ENCODE measurements at places on chromosomes 2 and 18.
A peak's percentile ranks its signal among the peaks of the same experiment; 100 is the strongest.

DNA sequence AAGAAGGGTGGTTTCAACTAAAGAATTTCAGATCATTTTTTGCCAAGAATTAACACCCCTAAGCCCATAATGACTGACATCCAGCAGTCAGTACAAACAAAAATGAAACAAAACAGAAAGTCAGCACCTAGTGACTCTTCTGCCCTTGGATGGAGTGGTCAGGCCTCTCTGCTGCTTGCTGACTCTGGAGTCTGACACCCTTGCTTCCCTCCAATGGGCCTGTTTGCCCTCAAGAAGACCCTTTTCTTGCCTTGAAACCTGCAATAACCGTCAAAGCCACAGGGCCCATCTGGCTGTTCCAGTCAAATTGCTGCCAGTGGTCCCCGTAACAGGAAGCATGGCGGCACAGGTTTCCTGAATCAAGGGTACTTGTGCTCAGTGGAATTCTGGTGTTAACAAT is 27.2 kb upstream of the CYTIP start:
- DNase-seq: no peak

- no peak for DNase-seq
These were observed 134.5 kb downstream of the FBXO15 start for GRCh38 chr18:74012954-74013630.

GRCh38 chr18:61941948-61942471 is 49.2 kb upstream of the RNF152 start:
- DNase-seq: peak; percentile 16

DNA sequence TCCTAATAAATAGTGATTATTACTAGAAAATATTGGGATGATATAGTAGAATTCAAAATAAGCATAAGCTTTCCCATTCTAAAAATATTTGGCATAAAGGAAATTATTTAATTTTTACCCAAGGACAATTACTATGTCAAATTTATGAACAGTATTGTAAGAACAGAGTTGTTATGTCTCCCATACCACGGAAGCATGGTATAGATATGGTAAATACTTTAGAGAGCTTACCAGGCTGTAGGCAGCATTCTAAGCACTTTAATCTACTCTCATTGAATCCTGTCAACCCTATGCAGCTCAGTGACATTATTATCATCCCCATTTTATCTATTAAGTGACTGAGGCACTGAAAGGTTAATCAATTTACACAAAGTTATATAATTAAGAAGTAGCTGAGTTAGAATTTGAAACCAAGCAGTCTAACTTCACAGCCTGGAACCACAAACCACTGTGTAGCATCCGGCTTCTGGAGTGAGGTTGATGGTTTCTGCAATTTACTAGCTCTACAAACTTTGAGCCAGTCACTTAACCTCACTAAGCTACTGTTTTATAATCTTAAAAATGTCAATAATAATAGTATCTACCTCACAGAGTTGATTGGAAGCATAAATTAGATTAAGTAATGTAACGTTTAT is 323.7 kb downstream of the ARHGAP15 start:
- DNase-seq: no peak

- DNase-seq: peak; percentile 80
These were observed 7.8 kb upstream of the TRABD2A start for GRCh38 chr2:84888401-84889276.

DNA sequence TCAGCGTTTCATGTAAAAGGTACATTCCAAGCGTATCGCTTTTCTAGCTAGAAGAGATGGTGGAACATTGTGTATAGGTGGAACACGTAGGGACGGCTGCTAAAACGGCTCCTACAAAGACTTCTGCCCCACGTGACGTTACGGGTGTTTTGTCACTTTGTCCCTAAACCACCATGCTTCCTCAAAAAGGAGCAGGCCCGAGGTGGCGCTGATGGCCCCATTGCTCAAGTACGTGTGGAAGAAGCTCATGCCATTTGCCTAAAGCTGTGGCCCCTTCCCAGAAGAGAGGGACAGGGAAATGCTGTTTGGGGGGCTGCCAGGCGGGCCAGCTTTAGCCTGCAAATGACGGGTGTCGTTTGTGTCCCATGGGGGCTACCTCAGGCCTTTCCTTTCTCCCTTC is 72.7 kb downstream of the TMEM247 start:
- no peak for DNase-seq

DNA sequence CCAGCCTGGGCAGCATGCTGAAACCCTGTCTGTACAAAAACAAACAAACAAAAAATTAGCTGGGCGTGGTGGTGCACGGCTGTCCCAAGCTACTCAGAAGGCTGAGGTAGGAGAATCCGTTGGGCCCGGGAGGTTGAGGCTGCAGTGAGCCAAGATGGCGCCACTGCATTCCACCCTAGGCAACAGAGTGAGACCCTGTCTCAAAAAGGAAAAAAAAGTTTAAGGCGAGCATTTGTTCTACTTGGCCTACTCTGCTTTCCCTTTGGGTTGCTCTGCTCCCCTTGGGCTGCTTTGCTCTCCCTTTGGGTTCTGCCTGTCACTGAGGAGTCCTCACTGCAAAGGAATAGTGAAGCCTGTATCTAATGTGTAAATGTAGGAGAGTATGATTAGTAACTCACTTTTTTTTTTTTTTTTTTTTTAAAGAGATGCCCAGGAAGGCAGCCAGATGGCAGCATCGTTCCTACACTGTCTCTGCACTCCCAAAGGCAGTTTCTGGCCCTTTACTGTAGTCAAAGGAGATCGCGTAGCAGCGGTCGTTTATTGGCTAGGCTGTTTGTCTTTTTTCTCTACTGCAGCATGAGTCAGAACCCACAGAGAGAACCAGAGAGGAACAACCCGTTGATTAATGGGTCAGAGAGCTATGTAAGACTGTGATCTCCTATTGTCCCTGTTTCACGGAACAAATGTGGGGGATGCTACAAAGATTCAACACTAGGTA is 118.3 kb upstream of the CWC22 start:
- DNase-seq: peak; percentile 34

DNA sequence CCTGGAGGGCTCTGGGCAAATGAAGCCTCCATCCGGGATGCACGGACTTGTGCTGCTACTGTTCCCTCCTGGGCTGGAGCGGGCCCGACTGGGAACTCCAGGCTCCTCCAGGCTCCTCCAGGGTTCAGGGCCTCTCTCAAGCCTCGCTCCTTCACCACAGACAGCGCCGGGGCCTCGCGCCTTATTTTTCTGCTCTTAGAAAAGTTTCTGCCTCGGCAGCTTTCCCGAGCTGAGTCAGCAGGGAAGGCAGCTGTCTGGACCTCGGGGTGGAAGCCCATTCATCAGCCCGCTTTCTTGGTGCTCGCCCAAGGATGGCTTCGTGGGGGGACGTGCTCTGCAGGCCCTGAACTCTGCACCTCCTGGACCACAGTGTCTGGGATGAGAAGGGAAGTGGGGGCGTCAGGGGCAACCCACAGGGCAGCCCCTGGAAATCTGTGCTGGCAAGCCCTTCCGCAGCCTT is 12.9 kb upstream of the TEX51 start:
- no peak for DNase-seq
